ENCODE measurements at places on chromosomes 13 and 19.

DNA sequence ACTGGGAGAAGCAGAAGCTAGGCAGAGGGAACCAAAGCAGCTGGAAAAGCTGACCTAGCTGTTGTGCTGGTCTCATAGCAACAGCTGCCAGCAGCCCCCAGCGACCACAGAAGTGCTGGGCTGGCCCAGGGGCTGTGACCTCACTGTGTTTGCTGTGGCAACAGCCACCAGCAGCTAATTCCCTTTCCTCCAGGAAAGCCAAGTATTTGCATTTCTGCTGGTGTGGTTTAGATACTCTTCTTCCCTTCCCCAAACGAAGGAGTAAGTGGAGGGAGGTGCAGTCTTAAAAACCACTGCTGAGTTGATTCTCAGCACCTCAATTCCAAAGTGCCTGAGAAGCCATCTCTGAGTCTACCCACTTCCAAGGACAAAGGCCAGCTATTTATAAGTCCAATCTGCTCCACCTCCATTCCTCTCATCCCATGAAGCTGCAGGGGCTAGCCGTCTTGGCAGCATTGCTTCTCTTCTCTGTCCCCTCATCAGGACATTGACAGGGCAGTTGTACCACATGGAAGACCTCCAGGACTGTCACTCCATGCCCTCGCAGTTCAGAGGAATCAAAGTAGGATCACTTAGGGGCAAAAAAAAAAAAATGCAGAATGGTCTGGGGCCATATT, 11.5 kb upstream of the CCDC97 start:
- peak; percentile 34 for ATAC-seq

DNA sequence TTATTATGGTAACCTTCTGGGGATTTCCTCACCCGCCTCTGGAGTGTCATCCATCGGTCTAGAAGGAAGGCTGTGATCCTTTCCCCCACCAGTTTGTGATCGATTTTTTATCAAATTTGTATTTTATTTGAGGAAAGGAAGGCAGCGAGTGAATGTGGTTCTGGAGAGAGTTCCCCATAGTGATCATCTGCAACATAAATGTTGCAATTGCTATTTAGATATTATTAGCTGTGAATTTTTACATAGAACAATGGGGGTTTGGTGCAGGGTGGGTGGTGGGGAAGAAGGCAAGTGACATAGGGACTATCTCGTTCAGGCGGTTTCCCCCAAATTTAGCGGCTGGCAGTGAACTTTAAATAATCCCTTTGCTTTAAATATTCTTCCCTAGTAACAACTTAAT, 1.2 kb downstream of the CDK8 start:
- ATAC-seq = no peak

- ATAC-seq = no peak
Observed at GRCh38 chr19:31838163-31838815, 489.1 kb upstream of the TSHZ3 start.

DNA sequence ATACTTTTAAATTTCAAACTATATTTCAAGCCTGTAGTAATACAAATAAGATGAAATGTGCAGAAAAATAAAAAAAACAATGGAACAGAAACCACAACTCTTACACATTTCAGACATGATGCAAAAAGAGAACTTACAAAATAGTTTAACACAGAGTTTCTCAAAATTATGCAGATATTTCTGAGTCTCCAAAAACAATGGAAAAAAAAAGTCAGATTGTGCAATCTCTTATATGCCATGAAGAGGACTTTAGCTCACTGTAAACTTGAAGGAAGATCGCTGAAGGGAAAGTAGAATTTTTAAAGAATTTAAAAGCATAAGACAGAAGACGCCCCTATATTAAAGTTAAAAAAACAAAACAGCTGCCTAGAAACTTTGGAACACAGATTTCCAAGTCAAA, 20.4 kb downstream of the ZNF708 start:
- no peak for ATAC-seq

DNA sequence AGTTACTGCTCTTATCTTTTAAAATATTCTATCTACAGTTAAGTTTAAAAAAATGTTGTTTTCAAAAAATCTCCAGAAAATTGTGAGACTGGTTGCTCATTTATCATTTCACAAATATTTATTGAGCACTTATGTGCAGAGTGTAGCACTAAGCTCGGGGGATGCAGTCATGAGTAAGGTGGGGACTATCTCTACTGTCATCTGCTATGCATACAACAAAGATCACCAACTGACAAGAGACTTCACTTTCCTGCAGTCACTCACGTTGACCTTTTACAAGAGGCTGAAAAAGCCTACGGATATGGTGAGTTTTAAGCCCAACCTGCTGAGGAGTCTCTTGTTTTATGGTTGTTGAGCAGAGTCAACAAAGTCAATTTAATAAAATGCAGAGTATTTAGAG, 392.5 kb downstream of the KLF12 start:
- ATAC-seq = no peak

DNA sequence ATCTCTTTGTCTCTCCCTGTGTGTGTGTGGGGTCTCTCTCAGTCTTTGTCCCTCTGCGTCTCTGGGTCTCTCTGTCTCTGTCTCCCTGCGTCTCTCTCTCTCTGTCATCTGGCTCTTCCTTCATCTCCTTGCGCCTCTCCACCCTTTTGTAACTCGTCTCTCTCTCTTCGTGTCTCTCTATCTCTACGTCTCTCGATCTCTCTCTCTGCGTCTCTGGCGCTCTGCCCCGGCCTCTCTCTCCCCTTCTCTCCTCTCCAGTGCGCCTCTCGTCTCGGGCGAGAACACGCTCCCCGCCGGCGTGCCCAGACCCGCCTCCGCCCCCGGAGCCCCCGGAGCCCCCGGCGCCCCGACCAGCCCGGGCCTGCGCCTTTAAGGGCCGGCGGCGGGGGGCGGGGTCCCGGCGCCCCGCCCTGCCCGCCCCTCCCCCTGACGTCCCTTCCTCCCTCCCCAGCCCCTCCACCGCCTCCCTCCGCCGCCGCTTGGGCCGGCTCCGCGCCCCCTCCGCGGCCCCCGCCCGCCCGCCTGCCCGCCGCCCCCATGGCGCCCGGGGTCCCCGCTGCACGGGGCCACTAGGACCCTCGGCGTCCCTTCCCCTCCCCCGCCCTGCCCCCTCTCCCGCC, at the start of gene MARK4:
Gene MARK4 (plus strand): TSS at position 440 of the 620 bp plus-strand sequence. CDS start 318 bp downstream, outside the sequence.
- peak; percentile 79 for ATAC-seq

- no peak for ATAC-seq
Observed at GRCh38 chr19:45998834-45999233, 3.6 kb downstream of the CCDC61 start.

GRCh38 chr13:53066411-53066810, 37.8 kb downstream of the OLFM4 start:
- ATAC-seq = no peak

GRCh38 chr13:40597735-40598365, 68.6 kb downstream of the FOXO1 start:
- no peak for ATAC-seq

DNA sequence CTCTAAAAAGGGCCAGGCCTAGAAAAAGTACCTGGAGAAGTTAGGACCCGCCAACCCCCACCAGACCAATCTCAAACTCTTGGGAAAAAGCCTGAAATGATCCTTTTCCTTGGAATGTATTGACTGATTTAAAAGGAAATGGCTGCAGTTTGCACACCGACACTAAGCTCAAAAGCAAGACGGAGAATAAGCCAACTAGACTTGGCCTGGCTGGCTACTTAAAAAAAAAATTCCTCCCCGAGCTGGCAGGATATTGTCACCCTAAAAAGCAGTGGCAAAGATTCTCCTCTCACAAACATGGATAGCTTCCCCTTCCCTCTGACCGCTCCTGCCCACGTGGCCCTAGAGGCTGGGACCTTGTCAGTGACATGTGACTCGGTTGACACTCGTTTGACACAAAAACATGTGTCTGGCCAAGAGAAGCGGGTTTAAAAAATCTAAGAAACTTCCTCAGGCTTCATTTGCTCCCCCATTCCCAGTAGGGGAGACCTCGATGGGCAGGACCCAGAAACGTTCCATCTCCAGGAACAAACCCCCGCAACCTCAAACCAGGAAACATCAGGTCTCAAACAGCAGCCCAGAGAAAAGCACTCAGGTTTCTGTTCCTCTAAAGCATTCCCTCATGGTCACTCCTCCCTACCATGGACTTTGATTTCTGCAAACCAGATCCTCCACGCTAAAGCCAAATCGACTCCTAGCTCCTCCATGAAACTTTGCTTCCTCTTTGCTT, 1.3 kb downstream of the RFX1 start:
- ATAC-seq = no peak

- no peak for ATAC-seq
Observed at GRCh38 chr19:28501976-28502375, 711.0 kb downstream of the UQCRFS1 start.

GRCh38 chr19:51687791-51688670, 5.1 kb upstream of the SPACA6 start:
- no peak for ATAC-seq

DNA sequence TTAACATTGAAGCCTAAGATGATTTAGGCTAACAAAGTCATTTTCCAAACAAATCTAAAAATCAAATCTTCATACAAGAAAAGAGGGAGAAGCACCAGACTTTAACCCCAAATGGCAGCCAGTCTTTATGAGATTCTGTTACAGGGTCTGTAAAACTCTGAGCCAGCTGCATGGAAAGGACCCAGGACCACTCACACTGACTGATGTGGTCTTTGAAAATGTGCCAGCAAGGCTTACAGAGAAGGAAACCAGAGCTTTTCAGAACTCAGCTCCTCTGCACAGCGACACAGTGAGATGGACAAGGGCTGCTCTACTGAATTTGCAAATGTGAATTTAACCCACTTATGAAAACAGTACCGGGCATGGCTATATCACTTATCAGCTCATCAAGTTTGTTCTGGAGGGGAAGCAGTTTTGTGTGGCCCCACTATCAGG, 98.8 kb upstream of the SERP2 start:
- peak; percentile 18 for ATAC-seq

- no peak for ATAC-seq
Observed at GRCh38 chr13:46874006-46874405, 22.8 kb downstream of the HTR2A start.
